ENCODE measurements at places on chromosomes 7 and 10.

- DNase-seq = no peak
Observed at GRCh38 chr7:146106319-146106718, 10.3 kb upstream of the CNTNAP2 start.

GRCh38 chr7:135729230-135729629 lies 1.2 kb upstream of the SLC13A4 start:
- DNase-seq = no peak

- DNase-seq = no peak
Observed at GRCh38 chr7:36029853-36030515, 123.1 kb upstream of the EEPD1 start.

- no peak for DNase-seq
Observed at GRCh38 chr10:99661377-99661763, 2.1 kb downstream of the ENTPD7 start.

GRCh38 chr10:124029559-124029958 lies 63.8 kb downstream of the CHST15 start:
- no peak for DNase-seq

- DNase-seq = no peak
Observed at GRCh38 chr7:77504951-77505350, 32.1 kb upstream of the PTPN12 start.

GRCh38 chr10:21261842-21262294 lies 263.6 kb downstream of the SKIDA1 start:
- DNase-seq = no peak

GRCh38 chr10:87957702-87958101 lies 94.3 kb downstream of the PTEN start:
- DNase-seq = no peak

- no peak for DNase-seq
Observed at GRCh38 chr10:119061926-119062325, 18.7 kb downstream of the EIF3A start.

DNA sequence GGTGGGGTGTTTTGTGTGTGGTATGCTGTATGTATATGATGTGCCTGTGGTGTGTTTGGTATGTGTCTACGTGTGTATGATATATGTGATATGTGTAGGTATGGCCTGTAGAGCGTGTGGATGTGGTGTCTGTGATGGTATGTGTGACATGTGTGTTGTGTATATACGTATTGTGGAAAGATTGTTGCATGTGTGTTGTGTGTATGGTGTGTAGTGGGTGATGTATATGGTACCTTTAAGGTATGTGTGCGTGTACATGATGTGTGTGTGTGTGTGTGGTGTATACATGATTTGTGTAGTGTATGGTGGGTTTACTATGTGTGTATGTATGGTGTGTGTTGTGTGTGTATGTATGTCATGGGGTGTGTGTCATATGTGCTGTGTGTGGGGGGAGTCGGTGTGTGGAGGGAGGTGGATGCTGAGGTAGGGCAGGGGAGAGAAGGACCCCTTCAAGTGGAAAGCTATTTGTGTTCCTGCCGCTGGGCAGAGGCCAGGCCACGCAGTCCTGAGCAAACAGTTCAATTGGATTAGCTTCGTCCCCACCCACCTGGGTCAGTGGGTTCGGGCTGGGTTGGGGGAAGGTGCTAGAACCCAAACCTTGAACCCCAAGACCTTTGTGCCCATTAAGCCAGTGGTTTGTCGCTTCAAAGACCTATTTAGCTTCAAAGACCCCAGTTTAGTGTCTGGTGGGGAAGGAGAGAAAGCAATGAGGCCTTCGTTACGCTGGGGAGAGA lies 1.9 kb upstream of the TRPV6 start:
- DNase-seq = no peak

- no peak for DNase-seq
Observed at GRCh38 chr10:31888442-31888841, 40.2 kb downstream of the ARHGAP12 start.

DNA sequence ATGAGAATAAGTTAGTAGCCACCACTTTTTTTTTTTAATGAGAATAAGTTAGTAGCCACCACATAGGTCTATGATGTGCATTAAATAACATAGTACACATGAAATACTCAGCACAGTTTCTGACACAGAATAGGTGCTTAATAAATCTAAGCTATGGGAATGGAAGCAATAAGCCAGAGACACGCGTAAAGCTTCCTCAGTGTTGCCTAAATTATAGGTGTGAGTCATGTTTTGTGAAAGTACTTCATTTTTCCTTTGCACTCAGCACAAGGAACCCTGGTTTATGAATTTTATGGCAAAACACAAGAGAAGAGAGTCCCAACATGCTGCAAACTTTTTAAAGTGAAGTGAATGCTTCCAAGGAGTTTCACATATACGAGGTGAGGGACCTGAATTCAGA lies 267.4 kb downstream of the RNLS start:
- DNase-seq = no peak

DNA sequence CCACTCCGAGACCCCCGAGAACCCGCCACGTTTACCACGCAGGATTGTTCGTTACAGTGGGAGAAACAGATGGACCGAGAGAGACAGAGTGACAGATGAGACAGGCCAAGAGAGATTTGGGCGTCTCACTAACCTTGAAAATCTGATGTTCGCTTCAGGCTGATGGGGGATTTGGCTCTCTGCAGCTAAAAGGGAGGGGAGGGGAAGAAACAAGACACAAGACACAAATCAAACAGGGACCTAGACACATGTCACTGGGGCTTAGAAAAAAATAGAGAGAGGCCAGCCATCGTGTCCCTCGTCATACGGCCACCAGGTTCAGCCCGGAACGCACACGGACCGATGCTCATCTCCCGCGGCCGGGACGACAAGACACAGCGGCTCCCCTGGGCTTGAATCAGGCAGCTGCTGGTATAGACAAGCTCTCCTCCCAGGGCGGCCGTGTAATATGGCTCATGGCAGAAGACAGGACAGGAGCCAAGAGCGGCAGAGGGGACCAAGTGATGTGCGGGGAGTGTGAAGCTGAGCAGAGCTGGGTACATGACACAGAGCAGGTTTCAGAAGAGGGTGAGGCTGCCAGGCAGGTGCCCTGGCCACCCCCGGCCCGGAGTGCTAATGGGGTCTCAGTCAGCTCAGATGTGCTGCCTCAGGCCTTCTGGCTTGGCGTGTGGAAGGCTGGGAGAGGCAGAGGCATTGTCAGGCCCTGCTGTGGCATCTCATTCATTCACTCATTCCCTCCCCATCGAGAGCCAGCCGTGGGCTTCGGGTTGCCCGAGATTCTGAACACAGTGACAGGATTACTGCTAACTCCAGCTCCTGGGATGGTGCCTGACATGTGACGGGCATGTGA lies 88.5 kb upstream of the GNA12 start:
- DNase-seq = no peak

- no peak for DNase-seq
Observed at GRCh38 chr10:21172542-21172929, 275.4 kb upstream of the NEBL start.

DNA sequence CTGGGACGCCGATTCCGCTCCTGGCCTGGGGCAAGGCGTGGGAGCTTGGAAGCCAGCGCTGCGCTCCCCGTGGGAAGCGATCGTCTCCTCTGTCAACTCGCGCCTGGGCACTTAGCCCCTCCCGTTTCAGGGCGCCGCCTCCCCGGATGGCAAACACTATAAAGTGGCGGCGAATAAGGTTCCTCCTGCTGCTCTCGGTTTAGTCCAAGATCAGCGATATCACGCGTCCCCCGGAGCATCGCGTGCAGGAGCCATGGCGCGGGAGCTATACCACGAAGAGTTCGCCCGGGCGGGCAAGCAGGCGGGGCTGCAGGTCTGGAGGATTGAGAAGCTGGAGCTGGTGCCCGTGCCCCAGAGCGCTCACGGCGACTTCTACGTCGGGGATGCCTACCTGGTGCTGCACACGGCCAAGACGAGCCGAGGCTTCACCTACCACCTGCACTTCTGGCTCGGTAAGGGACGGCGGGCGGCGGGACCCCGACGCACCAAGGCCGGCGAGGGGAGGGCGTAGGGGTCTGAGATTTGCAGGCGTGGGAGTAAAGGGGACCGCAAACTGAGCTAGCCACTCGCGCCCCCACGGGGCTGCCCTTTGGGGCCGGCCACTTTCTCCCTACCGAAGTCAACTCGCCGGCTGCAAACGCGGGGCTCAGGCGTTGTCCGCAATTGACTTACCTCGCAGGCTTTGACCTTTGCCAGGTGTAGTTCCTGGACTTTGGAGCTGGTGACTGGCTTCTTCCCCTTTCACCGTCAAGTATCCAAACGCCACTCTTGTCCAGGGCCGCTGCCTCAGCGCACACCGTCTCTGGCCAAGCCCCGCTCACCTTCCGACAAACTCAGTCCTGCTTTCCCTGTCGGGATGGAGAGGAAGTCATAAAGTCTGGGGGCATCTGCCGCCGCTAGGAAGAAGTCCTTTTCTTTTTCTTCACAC lies at the start of gene SCIN:
Gene SCIN, plus strand, starts transcription at position 187 of the 928 bp plus-strand sequence. Its CDS starts 67 bp downstream, at position 254.
- peak; percentile 9 for DNase-seq

DNA sequence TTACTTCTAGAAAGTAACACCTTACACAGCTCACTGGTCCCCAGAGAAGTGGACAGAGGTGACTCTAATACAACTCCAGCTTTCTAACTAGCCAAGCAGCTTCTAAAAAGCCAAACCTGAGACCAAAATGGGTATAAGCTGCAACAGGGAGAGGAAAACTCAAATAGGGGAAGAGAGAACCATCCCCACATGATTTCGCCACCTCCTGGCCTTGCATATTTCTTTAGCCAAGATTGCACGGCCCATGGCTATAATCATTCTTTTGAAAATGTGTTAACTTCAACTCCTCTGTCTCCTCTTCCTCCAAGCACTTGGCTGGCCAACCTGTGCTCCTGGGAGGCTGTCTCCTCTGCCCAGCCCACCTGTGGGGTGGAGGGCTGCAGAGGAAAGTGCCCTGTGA lies 28.7 kb downstream of the NUP42 start:
- no peak for DNase-seq

DNA sequence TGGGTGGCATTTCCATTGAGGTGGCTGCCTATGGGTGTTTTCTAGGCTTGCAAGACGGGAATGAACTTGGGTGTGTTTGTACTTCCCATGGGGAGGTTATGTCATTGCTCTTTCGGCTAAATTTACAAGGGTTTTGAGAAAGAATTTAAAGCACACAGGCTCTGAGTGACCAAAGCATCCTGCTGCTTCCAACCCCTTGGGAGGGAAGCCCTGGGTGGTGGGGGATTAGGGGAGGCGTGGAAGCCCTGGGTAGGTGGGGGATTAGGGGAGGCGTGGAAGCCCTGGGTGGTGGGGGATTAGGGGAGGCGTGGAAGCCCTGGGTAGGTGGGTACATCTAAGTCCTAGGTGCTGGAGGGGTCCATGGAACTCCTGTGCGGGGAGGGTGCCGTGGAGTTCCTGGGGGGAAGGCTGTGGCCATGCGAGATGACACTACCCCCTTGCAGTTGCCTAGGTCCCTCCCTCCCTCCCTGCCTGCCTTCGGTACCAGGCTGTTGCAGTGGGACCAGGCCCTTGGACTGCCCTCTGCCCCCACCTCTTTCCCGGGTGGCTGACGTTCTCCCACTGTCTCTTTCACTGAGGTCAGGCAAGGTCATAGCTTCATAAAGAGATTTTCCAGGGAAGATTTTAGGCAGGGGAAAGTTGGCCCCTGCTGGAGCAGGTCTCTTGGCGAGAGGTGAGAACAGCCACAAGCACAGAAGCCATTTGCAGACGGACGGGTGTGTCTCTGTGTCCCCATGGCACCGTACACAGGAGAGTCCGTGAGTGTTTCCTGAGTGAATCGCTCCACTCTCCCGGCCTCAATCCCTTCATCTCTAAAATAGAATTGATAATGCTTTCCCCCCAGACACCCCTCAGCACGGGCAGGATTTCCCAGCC lies 19.5 kb downstream of the PRF1 start:
- DNase-seq = no peak

DNA sequence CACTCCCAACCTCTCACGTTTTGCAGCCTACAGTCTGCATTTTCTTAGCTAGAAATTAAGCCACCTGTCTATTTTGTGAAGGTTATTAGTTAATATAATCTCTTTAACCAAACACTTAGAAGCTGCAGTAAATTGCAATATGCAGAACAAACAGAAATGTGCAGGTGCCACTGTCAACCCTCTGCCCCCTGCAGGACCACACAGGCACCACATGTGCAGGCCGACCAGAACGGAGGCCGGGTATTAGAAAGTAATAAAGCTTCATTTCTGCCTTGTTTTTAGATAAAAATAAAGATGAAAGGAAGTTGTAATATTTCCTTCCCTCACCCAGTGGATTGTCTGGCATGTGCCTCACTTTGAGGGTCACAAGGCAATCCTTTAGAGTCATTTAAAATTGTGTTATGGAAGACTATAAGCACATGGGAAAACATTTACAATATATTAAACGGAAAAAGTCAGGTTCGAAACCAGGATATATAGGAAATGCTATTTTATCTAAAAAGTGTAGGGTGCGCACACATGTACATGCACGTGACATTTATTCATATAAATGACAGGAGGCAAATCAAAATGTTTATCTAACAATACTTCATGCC lies 158.2 kb downstream of the ARHGAP12 start:
- peak; percentile 26 for DNase-seq

- DNase-seq = no peak
Observed at GRCh38 chr7:44538093-44538797, 2.9 kb downstream of the NPC1L1 start.

DNA sequence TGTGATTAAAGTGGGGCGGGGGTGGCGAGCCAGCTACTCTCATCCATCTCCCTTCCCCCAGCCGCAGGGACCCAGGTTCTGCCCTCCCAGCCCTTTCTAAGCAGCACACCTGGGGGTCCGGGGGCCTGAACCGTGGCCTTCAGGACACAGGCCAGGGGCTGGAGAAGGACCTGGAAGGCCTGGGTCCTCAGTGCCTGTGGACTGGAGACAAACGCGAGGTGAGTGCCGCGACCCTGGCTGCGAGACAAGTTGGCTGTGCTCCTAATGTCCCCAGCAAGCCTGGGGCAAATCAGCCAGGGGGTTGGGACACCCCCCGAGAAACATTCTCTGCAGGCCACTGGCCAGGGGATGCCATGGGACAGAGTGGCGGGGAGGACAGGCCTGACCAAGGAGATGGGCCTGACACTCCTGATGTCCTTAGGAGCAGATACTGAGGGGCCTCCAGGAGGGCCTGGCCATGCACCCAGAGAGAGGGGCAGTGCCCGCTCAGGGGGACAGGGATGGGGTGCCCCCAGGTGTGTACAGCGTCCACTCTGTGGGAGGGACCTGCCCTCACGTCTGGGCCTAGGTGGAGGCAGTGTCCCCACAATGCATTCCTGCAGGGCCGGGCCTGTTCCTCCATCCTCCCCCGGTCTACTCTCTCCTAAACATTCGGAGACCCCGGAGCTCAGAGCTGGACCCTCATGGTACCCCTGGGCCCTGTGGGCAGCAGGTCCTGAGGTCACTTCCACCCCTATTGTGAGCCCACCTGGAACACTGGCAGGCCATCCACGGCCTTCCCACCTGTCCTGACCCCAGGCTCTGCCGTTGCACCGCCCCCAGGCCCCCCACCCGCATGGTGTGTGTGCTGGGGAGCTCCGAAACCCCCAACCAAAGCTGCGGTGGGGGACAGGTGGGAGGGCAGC lies 13.1 kb downstream of the BRAT1 start:
- no peak for DNase-seq

Measured in stimulated activated CD4-positive, alpha-beta T cell treated with anti-CD3 and anti-CD28 coated beads, Interleukin-12 subunit alpha, Interleukin-12 subunit beta, amount 100 ng/mL, for 48 hours (primary cell).